OCI-M1 (cell line): ENCODE measurements at places on chromosomes 11 and 22.

- DNase-seq: no peak
These were observed 13.7 kb downstream of the CSTF3 start for GRCh38 chr11:33147559-33147958.

GRCh38 chr22:26642465-26643417 lies 14.6 kb upstream of the MIAT start:
- DNase-seq: peak; percentile 86

- DNase-seq: peak; percentile 48
These were observed 30.2 kb downstream of the C22orf31 start for GRCh38 chr22:29031227-29032011.

DNA sequence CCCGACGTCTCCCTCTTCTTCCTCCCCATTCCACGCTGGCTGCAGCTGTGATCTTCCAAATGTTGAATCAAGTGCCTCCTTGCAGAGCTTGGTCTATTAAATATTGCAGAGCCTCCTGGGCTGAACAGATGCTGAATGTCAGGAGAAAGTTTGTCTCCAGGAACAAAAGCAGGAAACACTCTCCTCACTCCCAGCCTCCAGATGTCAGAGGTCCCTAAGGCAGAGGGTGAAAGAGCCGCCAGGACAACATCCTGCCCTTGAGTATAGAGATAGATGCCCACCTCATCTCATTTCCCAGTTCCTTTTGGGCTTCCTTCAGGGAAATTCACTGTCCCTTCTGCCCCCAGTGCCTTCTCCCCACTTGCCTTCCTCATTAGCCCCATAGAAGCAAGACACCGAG lies 40.8 kb upstream of the IGSF9B start:
- DNase-seq: no peak

DNA sequence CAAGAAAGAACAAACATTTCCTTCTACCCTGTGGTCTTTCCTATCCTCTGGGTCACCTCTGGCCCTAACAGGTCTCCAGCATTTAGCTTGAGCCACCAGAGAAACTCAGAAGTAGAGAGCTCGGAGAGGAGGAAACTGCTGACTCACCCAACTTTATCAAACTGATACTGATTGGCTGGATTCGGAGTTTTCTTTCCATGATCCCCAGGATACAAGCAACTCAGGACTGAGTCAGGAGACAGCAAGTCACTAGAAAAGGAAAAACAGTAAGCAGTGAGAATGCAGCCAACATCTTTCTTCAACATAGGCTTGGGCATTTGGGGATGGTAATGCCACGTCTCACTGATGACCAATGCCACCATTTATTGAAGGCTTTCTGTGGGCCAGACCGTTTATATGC lies 32.7 kb downstream of the THOC5 start:
- peak; percentile 2 for DNase-seq

DNA sequence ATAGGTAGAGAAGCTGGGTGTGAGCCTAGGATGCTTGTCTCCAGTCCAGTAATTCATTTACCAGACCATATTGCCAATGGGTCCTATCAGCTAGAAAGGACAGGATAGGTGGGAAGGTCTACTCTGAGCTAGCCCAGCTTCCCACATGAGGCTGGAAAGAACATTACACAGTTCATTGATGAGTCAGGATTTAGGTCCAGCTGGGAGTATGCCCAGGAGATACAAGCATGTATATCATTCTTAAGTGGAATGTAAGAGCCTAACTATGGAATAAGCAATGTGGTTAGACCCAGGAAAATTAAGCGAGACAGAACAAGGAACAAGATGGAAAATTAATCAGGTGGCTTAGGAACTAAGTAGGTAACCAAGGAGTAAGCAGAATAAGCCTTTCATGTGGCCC lies 59.0 kb upstream of the TBCEL start:
- no peak for DNase-seq

- DNase-seq: no peak
These were observed 184.6 kb upstream of the CARD18 start for GRCh38 chr11:105324156-105324555.

- DNase-seq: no peak
These were observed 72.3 kb upstream of the TP53I11 start for GRCh38 chr11:45023065-45023365.

DNA sequence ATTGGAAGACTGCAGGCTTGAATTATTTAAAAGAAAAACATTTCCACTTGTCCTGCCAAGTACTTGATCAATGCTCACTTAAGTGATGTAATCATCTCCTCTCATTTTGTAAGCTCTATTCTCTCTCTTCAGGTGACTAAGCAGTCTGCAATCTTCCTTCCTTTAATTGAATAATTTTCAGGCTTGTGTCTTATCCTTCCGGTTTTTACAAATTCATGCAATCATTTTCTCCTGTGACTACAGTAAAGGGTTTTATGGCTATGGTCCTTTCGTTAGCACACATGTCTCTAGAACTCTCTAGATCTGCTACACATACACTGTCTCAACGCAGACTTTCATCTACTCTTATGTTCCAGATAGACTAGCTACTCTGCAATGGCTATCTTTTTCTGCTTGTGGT lies 12.6 kb upstream of the UPB1 start:
- peak; percentile 89 for DNase-seq

DNA sequence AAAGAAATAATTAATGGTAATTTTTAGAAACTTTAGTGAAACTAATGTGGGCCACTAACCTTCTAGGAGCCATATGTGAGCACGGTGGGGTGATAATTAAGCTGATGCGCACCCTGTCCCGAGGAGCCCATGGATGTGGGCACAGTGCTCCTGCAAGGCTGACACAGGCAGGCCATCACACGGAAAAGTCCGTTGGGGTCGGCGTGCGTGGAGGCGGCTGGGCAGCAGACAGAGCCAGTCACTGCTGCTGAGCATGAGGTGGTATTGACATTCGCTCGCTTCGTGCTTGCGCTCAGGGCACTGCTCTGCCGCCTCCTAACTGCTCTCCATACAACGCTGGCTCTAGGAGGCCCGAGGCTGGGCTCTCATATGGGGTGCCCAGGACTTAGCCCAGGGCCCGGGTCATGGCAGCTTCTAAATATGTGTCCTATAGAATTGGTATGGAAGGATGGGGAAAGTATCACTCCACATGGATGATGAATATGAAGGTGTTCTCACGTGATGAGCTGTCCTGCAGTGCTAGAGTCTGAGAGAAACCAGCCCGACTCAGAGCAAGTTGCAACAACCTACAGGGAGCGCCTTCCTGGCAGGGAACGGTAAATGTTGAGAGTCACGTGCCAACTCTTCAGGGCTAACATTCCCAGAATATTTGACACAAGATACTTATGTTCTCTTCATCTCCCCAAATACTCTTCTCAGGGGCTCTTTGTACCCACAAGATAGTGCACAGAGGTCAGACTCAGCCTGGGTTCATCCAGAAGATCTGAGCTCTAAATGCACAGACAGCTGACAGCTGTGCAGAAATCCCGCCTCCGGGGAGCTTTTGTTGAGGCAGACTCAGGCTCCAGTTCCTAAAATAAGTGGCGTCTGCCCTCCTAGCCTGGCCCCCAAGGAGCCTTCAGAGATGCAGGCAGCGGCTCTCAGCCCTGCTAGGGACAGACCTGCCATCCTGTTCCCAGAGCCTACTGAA lies 50.6 kb upstream of the ARFGAP3 start:
- no peak for DNase-seq
